Cortex of kidney (tissue), 1 donor: ENCODE measurements at places on chromosomes 5 and 9.

DNA sequence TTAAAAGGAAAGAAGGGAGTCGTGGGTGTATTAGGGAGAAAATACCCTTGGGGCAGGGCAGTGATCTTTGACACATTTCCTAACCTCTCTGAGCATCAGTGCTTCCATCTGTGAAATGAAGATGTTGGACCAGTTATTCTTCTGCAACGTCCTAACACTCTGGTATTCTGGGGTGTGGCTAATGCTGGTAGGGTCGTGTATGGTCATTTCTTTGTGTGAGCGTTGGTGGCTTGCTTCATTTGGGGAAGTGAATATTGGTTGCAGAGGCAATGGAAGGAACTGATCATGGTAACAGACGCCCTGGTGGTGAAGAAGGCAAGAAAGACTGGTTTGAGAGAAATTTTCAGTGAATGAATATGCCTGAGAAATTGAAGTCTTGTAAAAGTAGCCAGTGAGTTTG, 67.9 kb upstream of the TTC23L start:
- no peak for DNase-seq

- no peak for DNase-seq
These were observed 200.8 kb downstream of the MAT2B start for GRCh38 chr5:163706053-163706771.

- DNase-seq: no peak
These were observed 18.6 kb upstream of the MTMR12 start for GRCh38 chr5:32331217-32331934.

DNA sequence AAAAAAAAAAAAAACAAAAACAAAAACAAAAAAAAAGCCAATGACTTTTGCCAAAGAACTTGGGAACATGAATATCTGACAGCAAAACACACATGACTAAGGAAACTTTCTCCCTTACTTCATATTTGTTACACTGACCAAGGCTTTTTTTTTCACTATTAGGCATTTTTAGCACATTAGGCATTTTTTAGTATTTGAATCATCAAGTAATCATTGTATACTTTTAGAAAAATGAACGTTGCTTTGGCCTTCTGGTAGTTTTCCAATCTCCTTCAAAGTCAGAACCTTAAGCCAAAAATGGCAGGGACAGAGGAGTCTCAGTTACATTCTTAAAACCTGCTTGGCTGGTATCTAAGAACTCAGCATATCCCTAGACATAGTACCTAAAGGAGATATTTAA, 19.3 kb downstream of the NREP start:
- no peak for DNase-seq

GRCh38 chr5:115992848-115993350, 30.6 kb downstream of the LVRN start:
- no peak for DNase-seq

- DNase-seq: no peak
These were observed 97.4 kb downstream of the CDH9 start for GRCh38 chr5:26940994-26941393.

- no peak for DNase-seq
These were observed 100.2 kb downstream of the COL5A1 start for GRCh38 chr9:134741846-134742245.

- no peak for DNase-seq
These were observed 53.4 kb upstream of the POMT1 start for GRCh38 chr9:131449276-131449675.

DNA sequence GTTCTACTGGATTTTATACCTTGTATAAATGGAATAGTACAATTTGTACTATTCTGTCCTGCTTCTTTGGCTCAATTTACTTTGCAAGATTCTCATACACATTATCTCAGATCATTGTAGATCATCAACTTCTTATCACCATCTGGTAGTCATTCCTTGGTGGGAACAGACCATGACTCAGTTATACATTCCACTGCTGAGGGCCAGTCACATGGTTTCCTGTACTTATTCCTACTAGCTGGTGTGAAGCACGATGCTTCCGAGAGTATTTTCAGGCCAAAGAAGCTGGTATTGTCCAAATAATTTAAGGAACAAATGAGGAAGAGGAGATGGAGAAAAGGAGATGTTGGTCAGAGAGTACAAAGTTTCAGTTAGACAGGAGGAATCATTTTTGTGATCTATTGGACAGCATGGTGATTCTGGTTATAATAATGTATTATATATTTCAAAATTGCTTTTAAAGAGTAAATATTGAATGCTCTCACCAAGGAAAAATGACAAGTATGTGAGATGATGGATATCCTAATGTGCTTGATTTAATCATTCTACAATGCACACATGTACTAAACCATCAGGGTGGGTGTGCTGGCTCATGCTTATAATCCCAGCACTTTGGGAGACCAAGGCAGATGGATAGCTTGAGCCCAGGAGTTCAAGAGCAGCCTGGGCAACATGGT, 124.1 kb downstream of the SYK start:
- DNase-seq: no peak

GRCh38 chr5:131394128-131394527, 130.3 kb downstream of the CDC42SE2 start:
- DNase-seq: no peak

DNA sequence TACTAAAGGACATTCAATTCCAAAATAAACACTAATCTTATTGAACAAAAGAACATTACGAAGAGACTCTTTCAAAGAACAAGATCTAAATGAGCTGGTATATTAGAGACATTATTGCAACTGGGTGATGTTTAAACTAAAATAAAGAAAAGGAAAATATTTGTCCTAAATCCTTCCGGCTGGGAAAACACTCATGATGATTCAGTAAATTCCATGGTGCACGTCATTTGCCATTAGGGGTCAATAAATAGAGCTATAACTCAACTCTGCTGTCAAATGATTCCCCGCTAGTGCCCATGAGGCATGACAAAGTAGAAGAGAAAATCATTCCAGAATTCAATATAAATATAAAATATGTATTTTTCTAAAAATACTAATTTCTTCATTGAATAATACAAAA, 565.5 kb upstream of the TUSC1 start:
- no peak for DNase-seq

DNA sequence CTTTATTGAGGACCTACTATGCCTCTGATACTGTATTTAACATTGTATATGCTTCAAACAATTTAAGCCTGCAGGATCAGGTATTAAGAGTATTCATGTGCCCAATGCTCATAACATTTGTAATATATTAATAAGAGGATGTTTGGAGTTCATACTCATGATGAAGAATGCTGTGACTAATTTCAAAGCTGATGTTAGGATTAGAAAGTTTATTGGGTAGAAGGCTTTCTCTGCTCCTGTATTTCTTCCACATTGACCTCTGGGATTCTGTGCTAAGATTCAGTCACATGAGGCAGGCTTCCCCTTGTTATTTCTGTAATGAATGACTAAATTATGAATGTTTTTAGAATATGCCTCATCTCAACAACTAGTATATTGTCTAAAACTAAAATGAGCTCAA, 456.4 kb downstream of the NFIB start:
- no peak for DNase-seq

DNA sequence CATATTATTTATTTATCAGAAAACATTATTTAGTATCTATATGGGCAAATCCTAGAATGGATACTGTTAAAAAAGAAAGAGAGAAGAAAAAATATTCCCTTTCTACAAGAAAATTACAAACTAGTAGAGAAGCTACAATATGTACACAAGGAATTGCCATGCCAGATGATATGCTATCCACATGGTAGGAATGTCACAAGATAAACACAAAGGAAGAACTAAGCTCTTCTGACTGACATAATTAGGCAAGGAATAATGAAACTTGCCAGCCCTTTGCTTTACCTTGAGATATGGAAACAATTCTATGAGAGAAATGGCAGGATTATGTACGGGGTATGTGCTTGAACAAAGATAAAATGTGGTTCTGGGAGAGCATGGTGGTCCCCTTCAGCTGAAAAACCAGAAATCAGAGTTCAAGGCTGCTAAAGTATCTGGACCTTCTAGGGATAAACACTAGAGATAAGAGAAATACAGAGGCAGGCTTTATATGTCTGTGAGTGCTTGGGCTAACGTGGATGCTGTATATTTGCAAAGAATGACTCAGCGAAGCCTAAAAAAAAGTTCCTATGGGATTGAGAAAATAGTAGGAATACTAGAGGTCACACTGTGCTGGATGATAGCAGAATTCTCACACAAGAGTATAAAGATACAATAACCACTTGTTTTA, 451.6 kb downstream of the TLE1 start:
- DNase-seq: no peak

GRCh38 chr5:61493973-61494372, 161.9 kb downstream of the ZSWIM6 start:
- no peak for DNase-seq

DNA sequence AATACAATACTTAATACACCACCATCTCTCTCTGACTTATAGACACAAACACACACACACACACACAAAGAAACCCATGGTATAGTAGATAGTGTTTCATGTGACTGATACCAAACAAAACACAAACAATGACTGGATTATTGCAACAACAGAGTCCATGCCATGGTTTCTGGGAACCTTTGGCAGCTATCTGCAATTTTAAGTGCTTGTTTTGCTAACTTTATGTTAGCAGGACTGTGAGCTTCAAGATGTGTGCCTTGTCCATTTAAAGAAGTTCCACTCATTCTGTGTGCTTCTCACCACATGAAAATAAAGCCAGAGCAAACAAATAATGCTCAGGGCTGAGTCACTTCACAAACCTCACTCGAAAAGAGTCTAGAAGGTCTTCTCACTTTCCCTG, 15.1 kb upstream of the LURAP1L start:
- DNase-seq: no peak

- no peak for DNase-seq
These were observed 42.4 kb upstream of the ZBED3 start for GRCh38 chr5:77129391-77129990.

- DNase-seq: no peak
These were observed 600.5 kb downstream of the NR2F1-AS1 start for GRCh38 chr5:92980491-92980890.

GRCh38 chr9:2281803-2282185, 266.6 kb downstream of the SMARCA2 start:
- no peak for DNase-seq

- DNase-seq: no peak
These were observed 130.0 kb downstream of the LIFR start for GRCh38 chr5:38426490-38426889.

DNA sequence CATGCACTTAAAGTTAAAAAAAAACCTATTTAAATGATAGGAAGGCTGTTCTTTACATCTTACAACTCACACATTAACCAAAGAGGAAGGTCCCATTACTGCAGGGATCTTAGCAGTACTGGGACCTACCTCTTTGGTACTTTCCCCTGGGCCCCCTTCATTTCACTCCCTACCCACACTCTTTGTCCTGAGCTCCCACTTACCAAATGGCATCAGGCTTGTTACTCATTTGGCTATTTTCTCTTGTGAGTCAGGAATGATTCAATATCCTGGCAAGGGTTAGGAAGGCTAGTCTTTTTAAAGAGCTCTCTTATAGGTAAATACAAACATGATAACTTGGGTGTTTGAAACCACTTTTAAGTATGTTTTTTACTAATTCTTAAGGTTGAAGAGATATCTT, 117.4 kb upstream of the ELL2 start:
- no peak for DNase-seq

DNA sequence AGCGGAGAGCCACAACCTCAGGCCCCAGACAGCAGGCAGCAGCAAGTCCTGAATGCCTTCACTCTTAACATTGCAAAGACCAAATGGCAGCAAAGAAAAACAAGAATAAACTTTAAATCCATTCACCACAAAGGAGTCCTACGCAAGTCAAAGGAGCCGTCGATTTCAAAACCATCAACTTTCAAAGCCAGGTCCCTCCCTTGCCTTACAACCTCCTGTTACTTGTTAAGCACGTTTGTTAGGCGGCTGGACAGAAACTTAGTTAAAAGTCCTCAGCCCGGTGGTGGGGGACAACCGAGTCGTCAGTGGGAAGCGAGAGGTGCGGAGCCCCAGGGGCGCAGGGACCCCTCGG, 938 bp downstream of the LPAR1 start:
- no peak for DNase-seq

- no peak for DNase-seq
These were observed 155.5 kb upstream of the WWC1 start for GRCh38 chr5:168135897-168136296.

DNA sequence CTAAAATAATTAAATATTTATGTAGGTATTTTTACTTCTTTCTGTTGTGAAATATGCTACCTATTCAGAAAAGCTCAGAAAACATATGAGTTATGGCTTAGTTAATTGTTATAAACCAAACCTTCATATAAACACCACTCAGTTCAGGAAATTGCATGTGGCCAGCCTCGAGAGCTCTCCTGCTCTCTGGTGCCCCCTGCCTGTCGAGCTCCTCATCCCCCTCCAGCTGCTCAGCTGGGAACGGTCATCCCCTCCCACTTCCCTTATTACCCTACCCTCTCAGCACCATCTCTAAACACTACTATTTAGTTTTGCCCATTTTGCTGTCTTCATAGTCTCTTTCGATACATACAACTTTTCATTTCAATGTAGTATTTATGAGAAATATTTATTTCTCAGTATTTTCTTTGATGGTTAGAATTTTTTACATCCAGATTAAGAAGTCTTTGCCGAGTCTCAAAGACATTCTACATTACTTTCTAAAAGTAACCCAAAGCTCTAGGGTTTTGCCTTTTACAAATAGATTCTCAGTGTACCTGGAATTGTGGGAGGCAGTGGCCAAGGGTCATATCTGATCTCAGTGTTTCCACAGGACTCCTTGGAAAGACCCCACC, 51.2 kb upstream of the SEMA4D start:
- no peak for DNase-seq

DNA sequence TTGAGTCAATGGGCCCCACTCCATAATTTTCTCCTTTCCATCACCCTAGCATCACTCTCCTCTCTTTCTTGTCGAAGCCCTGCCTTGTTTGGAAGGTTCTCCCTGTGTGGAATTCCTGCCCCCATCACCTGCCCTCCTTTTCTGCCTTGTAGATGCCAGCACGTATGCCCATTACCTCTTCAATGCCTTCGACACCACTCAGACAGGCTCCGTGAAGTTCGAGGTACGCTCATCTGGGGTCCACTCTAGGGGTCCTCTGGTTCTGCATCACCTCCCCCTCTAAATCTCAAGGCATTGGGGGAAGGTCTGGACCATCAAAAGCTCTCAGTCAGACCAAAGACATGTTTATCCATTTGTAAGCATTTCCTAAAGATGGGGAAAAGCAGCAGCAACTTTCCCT, 61.8 kb upstream of the GABRP start:
- DNase-seq: no peak

DNA sequence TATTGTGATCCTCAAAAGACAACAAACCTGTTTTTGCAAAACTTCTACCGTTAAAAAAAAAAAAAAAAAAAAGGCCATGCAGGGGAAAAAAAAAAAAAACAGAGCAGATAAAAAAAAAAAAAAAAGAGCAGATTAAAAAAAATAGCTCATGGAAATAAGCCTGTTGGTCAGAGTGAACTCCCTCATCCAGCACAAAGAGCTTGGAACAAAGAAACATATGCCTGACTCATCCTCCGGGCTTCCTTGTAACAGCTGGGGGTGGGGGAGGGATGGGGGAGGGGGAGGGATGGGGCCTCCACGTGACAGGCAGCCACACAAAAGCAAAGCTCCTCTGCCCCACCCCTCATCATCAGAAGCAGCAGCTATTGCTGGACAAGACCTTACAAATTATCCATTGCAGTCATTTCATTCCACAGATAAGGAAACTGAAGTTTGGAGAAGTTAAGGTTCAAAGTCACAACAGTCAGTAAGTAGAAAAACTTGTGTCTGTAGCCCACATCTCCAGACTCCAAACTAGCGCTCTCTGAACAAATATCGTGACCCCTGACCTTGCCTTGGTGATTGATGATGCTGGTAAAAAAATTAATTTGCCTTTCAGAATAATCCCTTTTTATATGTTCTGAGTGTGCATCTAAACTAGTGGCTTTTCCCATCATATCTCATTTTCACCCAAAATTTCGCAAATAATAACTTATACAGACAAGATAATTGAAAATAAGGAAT, 38.9 kb downstream of the SLC35D2 start:
- no peak for DNase-seq

- no peak for DNase-seq
These were observed 137.5 kb downstream of the CPLANE1 start for GRCh38 chr5:37111426-37112382.
